OCI-LY7 (cell line): ENCODE measurements at places on chromosomes 13 and 19.
A peak's percentile ranks its signal among the peaks of the same experiment; 100 is the strongest.

DNA sequence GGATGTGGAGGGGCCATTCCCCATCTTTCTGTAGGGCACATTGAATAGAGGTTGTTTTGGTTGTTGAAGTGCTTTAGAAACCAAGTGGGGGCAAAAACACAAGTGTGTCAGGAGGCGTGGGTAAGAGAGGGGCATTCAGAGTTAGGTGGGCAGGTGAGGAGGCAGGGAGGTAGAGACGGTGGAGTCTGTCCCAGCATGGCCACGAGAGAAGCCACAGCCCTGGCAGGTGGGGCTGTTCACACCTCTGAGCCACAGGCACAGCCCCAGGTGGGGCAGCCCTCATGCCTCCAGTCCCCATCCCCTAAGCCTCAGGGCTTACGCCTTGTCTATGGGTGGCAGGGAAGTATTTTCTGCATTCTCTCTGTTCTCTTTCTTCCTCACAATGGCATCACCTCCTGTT is 43.7 kb downstream of the KCTD15 start:
- no peak for DNase-seq

DNA sequence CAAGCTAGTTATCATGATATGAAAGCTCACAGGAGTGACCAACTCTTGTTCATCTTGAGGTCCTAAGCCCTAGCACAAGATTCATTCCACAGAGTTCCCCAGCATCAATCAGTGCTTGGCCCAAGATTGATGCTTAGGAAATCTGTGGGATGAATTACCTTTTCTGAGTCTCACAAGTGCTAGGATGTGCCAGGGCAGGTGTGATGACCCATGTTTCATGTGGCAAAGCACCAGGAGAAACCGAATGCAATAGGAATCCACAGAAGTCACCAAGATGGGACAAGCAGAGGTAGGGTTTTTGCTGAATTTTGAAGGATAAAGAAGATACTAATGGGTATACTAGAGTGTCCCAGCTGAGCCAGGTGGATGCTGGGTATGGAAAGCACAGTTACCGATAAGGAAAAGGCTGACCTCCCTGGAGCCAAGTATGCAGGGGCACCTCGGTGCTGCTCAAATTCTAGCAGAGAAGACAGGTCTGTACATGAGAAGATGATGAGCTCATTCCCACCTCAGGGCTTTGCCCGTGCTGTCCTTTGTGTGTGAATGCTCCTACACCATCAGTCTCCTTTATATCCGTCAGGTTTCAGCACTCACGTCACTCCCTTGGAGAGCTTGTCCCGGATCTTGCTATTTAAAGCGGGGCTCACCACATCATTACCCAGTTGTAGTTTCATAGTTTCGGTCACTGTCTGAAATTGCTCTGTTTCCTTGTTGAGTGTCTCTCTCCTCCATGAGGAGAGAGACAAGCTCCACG is 168.9 kb upstream of the TSC22D1 start:
- no peak for DNase-seq

DNA sequence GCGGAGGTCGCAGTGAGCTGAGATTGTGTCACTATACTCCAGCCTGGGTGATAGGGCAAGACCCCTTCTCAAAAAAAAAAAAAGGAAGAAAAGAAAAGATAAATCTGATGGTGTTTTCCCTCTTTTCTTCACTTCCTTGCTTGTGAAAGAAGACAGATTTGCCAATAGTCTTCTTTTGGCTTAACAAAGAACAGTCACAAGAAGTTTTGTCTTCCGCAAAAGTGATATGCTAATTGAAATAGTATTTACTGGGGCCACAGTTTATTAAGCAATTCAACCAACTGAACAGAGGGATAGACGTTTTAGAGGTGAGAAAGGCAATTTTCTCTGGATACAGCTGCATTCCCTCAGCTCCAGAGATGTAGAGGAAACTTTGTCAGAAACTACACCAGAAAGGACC is 22.9 kb upstream of the PLAUR start:
- no peak for DNase-seq

DNA sequence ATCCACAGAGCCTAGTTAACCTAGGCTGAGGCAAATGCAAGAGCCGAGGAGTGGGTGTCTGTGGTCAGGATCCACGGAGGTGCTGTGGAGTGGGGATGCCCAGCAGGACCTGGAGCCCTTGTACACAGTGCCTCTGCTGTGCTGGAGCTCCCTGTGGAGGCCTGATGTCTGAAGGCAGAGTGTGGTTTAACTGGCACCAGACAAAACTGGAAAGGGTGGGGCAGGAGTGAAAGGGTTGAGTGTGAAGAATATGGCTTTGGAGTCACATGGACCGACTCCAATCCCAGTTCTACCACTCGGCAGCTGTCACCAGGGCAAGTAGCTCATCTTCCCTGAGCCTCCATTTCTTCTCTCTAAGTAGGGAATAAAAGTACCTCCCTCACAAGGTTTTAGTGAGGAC is 60.3 kb upstream of the GPR12 start:
- DNase-seq, result no peak

- no peak for DNase-seq
Observed at GRCh38 chr19:33300894-33301143, 1.5 kb downstream of the CEBPA start.

GRCh38 chr19:44741841-44742329 is 6.6 kb upstream of the BCL3 start:
- DNase-seq, result no peak

GRCh38 chr13:108266321-108266990 is 3.1 kb upstream of the TNFSF13B start:
- no peak for DNase-seq

DNA sequence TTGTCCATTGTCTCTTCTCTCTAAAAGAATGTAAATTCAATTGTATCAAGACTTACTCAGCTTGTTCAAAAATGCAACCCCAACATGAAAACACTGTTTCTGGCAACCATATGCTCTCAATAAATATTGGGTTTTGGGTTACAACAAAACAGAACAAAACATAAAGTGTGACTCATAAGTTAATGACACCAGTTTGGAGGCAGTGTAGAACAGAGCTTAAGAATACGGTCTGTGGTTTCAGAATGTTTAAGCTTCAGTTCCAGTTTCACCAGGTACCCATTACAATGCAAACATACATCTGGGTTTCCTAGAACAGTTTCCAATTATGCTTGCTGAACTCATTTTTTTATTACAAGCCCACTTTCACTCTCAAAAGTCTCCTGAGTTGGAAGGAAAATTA is 285.8 kb upstream of the PCDH9 start:
- no peak for DNase-seq

- no peak for DNase-seq
Observed at GRCh38 chr13:35552172-35552844, 75.8 kb upstream of the MAB21L1 start.

DNA sequence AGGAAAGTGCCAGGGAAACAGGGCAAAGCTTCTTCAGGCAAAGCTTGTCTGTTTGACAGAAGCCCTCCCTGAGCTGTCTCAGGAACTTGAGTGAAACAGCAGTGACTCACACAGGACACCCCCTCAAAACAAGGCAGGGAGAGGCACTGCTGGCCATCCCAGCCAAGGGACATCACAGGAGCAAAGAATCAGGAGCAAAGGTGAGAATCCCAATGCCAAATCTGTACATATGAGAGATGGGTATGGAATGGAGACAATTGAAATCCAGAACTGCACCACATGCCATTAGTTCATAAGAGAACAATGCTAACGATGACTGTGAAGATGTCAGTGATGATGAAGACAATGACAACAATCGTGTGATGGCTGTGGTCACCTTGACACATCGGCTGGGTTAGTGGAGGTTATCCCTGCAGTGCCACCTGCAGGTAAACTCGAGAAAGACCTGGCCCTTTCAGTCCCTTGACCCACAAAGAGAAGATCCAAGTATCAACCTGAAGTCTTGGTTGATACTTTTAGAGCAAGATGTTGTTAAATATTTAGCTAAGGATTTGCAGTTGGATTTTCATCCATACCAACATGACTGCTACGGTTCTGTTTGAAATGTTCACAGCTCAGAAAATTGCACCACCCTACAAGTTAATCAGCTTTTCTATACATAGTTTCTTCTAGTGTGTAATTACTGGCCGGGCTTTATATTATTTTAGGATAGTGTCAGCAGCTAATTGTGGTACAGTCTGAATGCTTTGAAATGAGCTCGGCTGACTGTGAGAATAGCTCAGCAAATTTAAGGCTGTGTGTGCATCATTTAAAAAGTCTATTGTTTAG is 42.0 kb upstream of the IPO5 start:
- DNase-seq, result peak; percentile 21

- no peak for DNase-seq
Observed at GRCh38 chr13:94329277-94329676, 150.2 kb downstream of the DCT start.
